ENCODE measurements at places on chromosomes 2 and 18.

DNA sequence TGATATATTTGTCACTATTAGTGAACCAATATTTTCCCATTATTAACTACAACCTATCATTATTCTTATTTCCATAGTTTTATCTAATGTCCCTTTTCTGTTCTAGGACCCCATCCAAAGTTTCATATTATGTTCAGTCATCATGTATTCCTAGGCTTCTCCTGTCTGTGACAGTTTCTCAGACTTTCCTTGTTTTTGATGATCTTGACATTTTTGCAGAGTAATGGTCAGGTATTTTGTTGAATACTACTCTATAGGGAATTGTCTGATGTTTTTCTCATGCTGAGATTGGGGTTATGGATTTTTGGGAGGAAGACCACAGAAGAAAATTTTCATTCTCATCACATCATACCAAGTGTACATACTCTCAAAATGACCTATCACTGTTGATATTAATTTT is 684.6 kb downstream of the PLCL1 start:
- DNase-seq = no peak

DNA sequence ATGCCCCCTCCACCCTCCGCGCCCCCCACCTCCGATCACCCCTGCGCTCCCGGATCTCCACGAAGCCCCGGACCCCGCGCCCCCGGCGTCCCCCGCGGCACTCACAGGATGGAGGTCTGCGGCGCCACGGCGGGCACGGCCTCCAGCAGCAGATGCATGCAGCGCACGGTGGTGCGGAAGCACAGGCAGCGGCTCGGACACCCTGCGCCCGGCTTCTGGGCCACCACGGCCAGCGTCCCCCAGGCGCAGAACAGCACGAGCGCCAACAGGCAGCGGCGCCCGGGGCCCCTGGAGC is 217 bp downstream of the PXDN start:
- DNase-seq = no peak

GRCh38 chr2:82730811-82731210 is 1728.3 kb downstream of the SUCLG1 start:
- DNase-seq = no peak

- DNase-seq = no peak
These were observed 55.2 kb downstream of the RASGRP3 start for GRCh38 chr2:33531549-33532059.

DNA sequence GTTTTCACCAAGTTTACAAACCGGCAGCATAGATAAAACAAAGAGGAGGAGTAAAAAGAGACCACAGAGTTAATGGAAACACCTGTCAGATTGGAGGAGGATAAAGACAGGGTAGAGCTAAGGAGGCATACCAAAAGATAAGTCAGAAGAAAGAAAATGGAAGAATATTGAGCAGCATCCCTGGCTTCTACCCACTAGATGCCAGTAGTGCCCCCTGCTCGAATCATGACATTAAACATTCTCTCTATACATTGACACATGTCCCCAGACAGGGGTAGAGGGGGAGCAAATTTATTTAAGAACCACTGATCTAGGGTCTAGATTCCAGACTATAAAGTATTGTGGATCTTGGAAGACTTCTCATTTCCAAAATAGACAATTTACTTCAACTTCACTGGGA is 159.8 kb upstream of the ETAA1 start:
- no peak for DNase-seq

DNA sequence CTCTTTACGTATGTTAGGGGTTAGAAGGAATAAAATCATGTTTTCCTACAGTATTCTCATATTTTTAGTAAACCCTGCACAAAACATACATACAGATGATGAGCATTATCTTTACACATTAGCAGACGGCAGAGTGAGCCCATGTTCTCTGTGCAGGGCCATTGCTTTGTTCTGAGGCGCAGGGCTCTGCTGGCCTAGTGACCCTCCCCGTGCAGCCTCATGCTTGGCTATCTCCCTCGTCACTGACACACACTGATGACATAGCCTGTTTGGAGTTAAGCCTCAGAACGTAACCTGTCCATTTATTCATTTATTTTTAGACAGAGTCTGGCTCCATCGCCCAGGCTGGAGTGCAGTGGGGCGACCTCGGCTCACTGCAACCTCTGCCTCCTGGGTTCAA is 115.9 kb upstream of the FOSL2 start:
- no peak for DNase-seq

GRCh38 chr2:85536479-85536878 is 2.5 kb upstream of the MAT2A start:
- DNase-seq = no peak

- no peak for DNase-seq
These were observed 194.2 kb downstream of the GLI2 start for GRCh38 chr2:120929829-120930228.

GRCh38 chr2:230356084-230356483 is 29.1 kb downstream of the SP140L start:
- DNase-seq = no peak

GRCh38 chr2:95062242-95063085 is 37.0 kb downstream of the MAL start:
- DNase-seq = no peak

DNA sequence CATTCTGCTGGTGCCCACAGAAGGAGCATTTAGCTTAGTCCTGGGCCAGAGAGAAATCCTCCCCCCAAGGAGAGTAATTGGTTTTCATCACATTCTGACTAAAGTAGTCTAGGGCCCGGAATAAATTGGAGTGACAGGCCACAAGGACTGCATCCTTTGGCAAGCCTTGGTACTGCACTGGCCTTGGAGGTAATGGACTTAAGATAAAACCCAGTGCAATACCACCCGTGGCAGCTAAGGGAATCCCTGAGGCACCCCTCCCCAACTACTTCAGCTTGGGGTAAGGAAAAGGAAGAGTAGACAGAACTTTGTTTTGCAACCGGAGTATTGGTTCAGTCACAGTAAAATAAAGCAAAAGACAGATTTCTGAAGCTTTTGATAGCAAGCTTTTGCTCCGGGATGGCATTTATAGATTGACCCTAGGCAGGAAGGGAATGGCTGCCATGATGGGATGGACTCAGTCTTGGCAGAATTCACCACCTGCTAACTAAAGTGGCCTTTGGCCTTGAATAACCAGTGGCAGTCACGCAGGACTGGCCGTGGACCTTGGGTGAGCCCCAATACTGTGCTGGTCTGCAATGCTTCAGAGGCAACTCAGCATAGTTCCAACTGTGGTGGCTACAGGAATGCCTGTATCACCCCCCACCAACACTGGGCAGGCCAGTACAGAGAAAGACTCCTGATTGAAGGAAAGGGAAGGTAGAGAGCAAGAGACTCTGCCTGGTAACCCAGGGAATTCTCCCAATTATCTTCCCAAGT is 14.1 kb downstream of the ORC4 start:
- DNase-seq = no peak

- no peak for DNase-seq
These were observed 331.6 kb downstream of the SETBP1 start for GRCh38 chr18:45012286-45012685.

DNA sequence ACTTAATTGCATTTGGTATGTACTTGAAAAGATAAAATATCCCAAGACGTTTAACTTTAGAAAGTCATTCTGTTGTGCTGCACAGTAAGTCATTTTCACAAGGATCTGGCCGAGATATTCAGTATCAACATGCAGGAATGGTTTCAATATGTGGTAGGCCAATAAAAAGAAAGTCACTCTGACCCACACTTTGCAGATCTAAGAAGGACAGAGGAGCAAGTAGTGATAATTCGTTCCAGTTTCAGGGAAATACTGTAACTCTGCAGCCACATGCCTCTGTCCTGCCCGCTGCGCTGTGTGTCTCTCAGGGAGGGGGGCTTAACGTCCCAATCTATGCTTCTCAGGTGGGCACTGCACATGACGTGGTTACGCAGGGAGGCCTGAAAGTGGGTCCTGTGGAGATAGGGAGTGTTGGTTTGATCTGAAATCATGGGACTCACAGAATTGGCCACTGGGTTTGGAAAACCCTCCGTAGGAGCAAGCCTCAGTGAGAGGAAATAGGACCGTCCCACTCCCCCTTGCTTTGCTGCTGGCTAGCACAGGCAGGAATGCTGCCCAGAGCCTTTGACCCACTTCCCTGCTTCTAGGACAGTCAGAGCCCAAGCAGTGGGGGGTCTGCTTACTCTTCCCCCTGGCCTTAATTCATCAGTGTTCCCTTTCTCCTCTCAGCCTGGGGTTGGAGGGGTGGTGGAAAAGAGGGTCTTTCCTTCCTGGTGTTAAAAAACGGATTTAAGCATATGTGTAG is 314.7 kb upstream of the SPRED2 start:
- no peak for DNase-seq

DNA sequence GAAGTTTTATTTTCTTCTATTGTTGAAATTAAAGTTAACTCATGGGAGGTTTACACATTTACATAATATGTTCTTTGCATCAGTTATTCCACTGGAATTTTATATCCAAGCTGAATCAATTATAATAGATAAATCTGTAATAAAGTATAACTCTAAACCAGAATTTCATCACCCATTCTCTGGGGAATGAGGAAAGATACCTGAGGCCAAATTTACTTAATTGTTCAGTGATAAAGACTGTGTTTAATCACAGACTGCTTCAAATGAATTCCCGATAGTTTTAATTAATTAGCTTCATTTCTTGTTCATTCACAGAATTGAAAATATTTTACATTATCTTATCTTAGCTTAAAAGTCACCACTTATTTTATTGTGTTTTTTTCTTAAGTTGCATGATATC is 562.5 kb downstream of the ERBB4 start:
- DNase-seq = no peak

GRCh38 chr2:171952276-171952675 is 30.0 kb downstream of the HAT1 start:
- DNase-seq = no peak

DNA sequence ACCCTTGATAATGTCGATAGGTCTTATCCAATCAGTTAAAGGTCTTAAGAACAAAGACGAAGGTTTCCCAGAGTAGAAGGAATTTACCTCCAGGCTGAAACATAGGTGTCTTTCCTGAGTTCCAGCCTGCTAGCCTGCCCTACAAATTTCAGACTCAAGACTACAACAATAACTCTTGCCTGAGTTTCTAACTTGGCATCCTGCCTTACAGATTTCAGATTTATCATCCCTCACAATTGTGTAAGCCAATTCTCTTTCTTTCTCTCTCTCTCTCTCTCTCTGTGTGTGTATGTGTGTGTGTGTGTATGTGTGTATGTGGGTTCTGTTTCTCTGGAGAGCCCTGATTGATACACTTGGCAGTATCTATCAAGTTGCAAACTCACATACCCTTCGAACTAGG is 37.2 kb upstream of the B4GALT6 start:
- no peak for DNase-seq

- DNase-seq = no peak
These were observed 50.9 kb downstream of the MYCN start for GRCh38 chr2:15991231-15991630.

DNA sequence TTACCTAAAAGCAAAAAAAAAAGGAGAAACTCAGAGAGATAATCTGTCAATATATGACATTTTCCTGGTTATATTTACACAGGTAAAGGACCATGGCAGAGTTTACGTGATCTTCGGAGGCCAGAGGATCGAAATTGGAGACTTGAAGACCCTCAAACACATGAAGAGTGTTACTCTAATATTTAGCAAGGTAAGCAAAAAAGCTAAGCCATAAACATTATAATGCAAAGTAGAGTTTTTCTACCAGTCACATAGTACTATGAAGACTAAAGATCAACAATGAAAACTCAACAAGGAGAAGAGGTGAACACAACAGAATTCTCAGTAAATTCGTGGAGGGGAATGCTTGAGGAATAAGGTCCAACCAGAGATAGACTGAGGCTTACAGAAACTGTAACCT is 78.5 kb downstream of the L3MBTL4 start:
- DNase-seq = no peak

- DNase-seq = no peak
These were observed 750.4 kb upstream of the FAM98A start for GRCh38 chr2:34349527-34349926.

DNA sequence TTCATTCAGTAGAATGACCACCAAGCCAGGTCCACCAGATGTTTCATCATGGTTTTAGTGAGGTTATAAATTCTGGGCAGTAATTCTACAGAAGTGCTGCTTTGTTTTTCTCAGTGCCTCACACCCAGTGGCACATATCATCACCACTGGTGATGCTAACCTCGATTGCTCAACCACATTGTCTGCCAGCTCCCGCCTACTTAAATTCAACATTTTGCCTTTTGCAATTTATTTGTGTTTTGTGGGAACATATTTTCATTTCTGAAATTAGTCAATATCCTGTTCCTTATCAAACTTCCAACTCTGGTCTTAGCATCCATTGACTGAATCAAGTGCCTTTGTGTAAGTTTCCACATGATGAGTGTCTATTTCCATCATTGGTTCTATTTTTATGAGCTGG is 62.3 kb upstream of the TMEM178A start:
- DNase-seq = no peak

- no peak for DNase-seq
These were observed 2.6 kb downstream of the RAMP1 start for GRCh38 chr2:237861875-237862527.

GRCh38 chr2:112622528-112622849 is 23.2 kb upstream of the SLC20A1 start:
- DNase-seq = no peak

GRCh38 chr2:70596293-70596692 is 42.7 kb upstream of the TGFA start:
- no peak for DNase-seq

- DNase-seq = no peak
These were observed 2.7 kb downstream of the XPO1 start for GRCh38 chr2:61535449-61535848.

- no peak for DNase-seq
These were observed 675.7 kb upstream of the ID2 start for GRCh38 chr2:8006181-8006580.

DNA sequence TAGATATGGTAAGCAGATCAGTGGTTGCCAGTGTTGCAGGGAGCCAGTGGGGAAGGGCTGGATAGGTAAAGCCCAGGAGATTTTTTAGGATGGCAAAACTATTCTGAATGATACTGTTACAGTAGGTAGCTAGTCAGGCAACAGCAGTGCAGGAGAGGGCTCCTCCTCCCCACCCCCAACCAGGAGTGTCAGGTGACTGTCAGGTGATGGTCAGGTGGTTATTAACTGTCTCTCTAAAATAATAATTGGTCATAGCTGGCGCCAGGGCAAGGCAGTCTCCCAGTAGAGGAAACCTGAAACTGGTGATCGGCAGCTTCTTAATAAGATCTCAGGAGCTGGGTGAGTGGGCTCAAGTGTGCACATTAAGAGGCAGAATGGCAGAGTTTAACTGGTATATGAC is 201.6 kb upstream of the PARD3B start:
- DNase-seq = no peak

DNA sequence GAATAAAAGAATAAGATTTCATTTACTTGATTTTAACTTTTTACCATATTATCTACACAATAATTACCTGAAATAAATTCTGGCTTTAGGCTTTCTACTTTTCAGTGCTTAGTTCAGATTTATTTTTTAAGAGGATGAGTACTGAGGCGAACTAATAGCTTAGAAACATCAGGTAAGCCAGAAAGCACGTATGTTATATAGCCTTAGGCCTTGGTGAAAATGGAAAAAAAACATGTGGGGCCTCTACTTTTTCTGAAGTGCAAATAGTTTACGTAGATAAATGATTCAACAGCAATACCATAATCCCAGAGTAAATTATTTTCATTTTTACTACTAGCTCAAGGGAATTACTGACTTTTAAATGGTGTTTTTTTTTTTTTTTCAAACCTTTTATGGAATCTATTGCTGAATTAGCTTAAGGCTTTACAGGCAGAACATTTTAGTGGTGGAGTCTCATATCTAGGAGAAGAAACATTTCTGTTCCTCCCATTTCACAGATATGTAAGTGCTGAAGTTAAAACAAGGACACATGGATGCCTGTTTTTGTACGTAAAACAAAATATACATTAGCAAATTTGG is 6.2 kb downstream of the CPS1 start:
- DNase-seq = no peak

GRCh38 chr2:58427572-58428095 is 186.5 kb upstream of the FANCL start:
- no peak for DNase-seq
